ENCODE measurements at places on chromosomes 6 and 20. TPM values are rescaled to one million over a fixed set of nuclear protein-coding genes. Genes with fewer than 3 reads are reported as not detected.

Gene DNAH8
- total RNA-seq: not detected

Gene DYNLT2
- 0.63 TPM for total RNA-seq

Gene LPIN3
- 9.5 TPM for total RNA-seq

Gene LTB
- total RNA-seq: 0.50 TPM

Gene BIRC7
- total RNA-seq: 3.1 TPM

Gene LAMA5
- total RNA-seq: 352 TPM

Gene NMBR
- total RNA-seq: not detected

Gene FOXC1
- total RNA-seq: 6.5 TPM

Gene STAU1
- 59.3 TPM for total RNA-seq

Gene GLP1R
- total RNA-seq: not detected

Gene TMC2
- not detected for total RNA-seq

Gene C6orf132
- 1.1 TPM for total RNA-seq

Gene SLC35D3
- 0.09 TPM for total RNA-seq

Gene SLC35F1
- not detected for total RNA-seq

Gene PRL
- total RNA-seq: not detected

Gene FAXC
- 6.3 TPM for total RNA-seq

Gene CCN5
- total RNA-seq: 29.9 TPM

Gene VPS16
- total RNA-seq: 35.6 TPM

Gene KCNS1
- not detected for total RNA-seq

Gene UNC5CL
- total RNA-seq: 0.33 TPM

Gene HLA-DMB
- 1.7 TPM for total RNA-seq

Gene CCN6
- not detected for total RNA-seq

Gene PPP1R14C
- 1.4 TPM for total RNA-seq

Gene LY86
- total RNA-seq: not detected

Gene ADGRG6
- total RNA-seq: 62.5 TPM

Measured in A549 treated with DMSO at 1 μM for 4 hours (cell line).